KG1 (cell line): ENCODE measurements at places on chromosomes 5 and 9.

GRCh38 chr5:107618242-107618641 is 52.5 kb downstream of the EFNA5 start:
- no peak for DNase-seq

DNA sequence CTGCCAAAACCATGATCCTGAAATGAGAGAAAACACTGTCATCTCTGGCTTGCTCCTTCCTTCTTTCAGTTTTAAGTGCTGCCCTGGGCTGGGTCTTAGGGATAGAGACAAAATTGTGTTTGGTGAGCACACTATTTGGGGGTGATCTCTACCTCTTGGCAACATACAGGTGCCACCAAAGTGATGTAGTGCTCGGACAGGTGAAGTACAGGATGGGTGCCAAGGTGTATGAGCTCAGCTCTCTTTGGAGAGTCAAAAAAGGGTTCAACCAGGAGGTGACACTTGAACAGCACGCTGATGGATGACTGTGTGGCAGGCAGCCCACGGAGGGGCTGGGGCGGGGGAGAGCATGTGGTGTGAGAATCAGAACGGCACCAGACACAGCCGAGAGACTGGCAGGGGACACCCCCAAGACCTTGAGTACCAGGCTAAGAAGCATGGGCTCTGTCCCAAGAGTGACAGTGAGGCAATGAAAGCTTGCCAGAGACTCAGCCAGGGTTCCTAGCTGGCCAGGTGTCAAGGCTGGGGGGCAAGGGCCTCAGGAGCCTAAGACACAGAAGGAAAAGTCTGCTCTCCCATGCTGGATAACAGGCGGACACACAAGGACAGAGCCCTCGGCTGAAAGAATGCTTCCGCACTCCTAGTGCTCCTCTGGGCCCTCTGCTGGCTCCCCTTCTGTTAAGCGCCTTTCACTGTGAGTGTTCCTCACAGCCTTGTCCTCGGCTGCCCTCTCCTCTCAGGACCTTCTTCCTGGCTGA is 2.5 kb downstream of the NHP2 start:
- no peak for DNase-seq

- DNase-seq = no peak
Observed at GRCh38 chr5:163005949-163006348, 431.4 kb upstream of the CCNG1 start.

- no peak for DNase-seq
Observed at GRCh38 chr5:172403189-172403796, 51.0 kb downstream of the SH3PXD2B start.

DNA sequence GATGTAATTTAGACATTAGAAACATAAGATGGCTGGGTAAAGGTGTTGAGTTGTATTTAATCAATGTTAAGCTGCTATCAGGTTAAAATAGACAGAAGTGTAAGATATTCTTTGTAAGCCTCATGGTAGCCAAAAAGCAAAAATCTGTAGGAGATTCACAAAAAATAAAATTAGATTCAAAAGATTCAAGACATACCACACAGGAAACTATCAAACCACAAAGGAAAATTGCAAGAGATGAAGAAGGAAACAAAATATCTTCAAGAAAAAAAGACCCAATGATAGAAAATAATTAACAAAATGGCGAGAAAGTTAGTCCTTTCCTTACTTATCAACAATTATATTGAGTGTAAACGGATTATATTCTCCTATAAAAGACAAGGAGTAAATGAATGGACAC is 15.3 kb downstream of the XRCC4 start:
- no peak for DNase-seq

GRCh38 chr5:76737846-76738245 is 21.9 kb downstream of the F2R start:
- DNase-seq = no peak

DNA sequence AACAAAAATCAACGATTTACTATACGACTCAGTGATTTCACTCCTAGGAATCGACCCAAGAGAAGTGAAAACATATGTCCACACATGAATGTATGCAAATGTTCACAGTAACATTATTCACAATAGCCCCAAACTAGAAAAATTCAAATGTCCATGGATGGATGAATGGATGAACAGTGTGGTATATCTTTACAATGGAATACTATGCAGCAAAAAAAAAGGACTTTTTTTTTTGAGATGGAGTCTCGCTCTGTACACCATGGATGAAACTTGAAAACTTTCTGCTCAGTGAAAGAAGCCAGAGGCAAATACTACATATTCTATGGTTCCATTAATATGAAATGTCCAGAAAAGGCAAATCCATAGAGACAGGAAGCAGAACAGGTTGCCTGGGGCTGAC is 233.8 kb downstream of the ROR2 start:
- no peak for DNase-seq

- no peak for DNase-seq
Observed at GRCh38 chr5:82045554-82046275, 73.9 kb downstream of the ATG10 start.

DNA sequence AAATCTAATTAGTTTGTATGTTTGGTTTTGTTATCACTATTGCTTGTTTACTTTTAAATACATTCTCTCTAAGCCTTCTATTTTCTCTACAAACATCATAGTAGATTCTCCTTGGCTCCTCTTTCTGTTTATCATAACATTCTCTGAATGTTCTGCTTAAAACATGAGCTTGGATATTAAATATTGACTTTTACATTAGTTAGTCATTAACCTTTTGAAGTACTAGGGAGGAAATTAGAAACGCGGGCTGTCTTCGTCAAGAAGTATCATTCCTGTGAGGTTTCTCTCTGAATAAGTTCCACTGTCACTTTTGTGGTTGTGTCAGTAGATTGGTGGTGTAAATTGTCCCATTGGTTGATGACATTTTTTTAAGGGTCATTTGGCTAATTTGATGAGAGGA is 821.5 kb downstream of the EFNA5 start:
- no peak for DNase-seq

DNA sequence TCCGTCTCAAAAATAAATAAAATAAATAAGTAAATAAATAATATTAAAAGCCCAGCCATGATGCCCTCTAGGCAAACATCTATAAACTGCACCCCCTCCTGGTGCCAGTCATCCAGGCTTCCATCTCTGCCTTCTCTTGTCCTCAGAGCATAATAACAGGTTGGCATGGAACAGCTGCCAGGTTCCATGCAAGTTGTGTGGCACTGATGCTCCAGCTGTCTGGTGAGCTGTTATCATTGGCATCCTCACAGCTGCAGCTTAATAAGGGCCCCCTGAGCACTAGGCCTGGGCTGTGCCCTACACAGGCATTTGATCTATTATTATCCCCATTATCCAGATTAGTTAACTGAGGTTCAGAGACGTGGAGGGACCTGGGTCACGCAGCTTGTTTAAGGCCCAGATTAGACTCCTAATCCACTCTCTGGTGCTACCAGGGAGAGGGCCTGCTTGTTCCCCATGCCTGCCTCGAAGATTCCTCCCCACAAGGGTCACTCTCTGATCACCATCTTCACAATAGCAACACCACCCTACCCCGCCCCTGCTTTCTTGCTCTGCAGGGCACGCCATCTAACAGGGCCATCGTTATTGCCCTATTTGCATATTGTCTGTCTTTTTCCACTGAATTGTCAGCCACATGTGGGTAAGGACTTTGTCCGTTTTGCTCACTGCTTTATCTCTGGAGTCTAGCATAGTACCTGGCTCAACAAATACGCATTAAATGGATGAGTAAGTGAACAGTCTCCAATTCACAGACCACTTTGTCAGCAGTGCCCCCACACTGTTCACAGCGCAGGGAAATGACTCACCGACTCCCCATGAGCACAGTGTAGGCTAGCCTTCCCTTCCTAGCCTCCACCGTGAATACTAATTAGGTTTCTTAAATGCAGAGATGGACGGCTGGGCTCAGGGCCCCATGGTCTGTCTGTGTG is 1.5 kb upstream of the DNM1 start:
- no peak for DNase-seq

DNA sequence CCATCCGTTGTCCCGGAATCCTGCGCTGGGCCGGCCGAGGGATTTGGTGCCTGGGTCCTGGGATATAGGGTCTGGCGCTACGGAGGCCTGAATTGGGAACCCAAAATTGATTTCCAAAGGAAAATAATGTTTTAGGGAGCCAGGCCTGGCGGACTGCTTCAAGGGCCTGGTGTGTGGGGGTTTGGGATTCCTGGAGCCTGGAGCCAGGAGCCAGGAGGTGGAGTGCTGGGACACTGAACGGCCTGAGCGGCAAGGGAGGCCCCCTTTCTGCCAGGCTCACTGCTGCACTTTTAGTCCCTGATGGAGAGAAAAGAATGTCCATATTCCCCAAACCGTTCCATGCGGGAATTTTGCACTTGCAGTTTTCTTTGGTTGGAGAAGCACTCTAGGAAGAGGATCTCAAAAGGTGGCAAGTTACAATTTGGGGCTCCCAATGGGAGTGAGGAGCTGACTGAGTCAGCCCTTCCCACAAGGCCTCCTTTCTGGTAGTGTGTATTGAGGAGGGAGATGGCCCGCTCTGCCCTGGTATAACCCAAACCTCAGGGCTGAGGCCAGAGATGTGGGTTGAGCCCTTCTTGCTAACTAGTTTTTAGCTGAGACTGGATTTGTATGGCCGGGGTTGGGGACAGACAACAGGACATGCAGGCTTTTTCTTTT is 2.2 kb downstream of the LMX1B start:
- no peak for DNase-seq

- DNase-seq = no peak
Observed at GRCh38 chr5:107646418-107646817, 24.3 kb downstream of the EFNA5 start.

DNA sequence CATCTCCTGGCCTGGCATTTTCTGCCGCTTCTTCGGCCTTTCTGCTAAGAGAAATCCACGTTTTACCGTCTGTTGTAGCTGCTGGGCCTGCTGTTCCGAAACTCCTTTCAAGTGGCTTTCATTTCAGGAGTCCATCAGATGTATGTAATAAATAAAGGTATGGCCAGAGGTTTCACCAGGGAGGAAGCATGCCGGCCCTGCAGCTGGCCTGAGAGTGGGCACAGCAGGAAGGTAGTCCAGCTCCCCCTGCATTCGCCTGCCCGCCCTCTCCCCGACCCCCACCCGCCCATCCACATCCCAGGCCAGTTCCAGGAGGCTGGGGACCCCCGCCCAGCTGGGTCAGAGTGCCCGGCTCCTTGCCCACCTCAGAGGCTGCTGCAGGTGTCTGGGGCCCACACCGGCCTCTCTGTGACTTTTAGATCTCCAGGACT is 46.4 kb upstream of the EXOC3 start:
- no peak for DNase-seq

- no peak for DNase-seq
Observed at GRCh38 chr9:105978826-105979225, 284.5 kb downstream of the TMEM38B start.

GRCh38 chr9:567747-568305 is 273.7 kb upstream of the DMRT1 start:
- DNase-seq = no peak
